ENCODE measurements at places on chromosomes 1 and 21. TPM values are rescaled to one million over a fixed set of nuclear protein-coding genes. Genes with fewer than 3 reads are reported as not detected.
A peak's percentile ranks its signal among the peaks of the same experiment; 100 is the strongest.

Gene PTGS2
- 7.6 TPM for total RNA-seq

DNA sequence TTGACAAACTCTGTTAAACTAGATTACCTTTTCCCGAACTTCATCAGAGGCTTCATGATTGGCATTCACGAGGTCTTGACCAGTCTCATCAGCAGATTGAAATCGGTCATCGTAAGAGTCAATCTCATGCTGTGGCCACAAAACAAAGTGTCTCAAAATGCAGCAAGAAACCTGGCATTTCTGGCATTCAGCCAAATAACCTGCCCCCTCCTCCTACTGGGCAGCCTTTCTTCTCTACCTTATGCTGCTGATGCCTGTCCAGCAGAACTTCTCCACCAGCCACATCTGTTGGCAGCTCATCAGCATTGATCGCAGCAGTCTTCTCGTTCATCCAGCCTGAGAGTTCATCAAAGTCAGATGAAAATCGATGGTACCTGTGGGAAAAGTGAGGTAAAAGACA lies 12.2 kb downstream of the SPTA1 start:
- DNase-seq = no peak

Gene BTBD19
- total RNA-seq = 3.8 TPM

- peak; percentile 90 for DNase-seq
These were observed at the start of gene GPATCH3 for GRCh38 chr1:26900001-26900814. Gene GPATCH3 (minus strand): TSS chr1:26900467. CDS start chr1:26900442, 25 bp downstream.

Gene TOMM40L
- 8.2 TPM for total RNA-seq

DNA sequence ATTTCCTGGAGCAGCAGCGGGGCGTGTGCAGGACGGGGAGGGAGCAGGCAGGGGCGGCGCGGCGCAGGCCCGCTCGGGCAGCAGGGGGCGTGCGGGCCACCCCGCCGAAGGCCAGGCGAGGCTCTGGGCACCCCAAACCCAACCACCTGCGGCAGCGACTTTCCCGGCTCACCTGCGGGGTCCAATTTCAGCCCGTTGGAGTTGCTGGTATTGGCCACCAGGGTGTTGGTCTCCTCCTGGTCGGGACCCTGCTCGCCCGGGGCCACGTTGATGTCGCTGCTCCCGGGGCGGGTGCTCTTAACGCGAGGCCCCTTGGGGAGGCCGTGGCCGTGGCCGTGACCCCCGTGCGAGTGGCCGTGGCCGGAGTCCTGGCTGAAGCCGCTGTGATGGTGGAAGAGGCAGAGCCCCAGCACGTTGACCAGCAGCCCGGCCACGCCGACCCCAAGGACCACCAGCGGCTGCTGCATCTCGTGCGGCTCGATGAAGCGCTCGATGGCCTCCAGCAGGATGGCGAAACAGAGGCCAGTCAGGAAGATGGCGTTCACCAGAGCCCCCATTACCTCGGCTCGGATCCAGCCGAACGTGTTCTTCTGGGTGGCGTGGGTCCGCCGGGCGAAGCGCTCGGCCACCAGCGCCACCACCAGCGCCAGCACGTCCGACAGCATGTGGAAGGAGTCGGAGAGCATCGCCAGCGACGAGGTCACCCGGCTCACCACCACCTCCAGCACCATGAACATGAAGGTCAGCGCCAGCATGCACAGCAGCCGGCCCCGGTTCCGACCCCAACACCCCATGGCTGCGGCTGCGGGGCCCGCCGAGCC lies 932 bp downstream of the SLC30A1 start:
- peak; percentile 46 for DNase-seq

DNA sequence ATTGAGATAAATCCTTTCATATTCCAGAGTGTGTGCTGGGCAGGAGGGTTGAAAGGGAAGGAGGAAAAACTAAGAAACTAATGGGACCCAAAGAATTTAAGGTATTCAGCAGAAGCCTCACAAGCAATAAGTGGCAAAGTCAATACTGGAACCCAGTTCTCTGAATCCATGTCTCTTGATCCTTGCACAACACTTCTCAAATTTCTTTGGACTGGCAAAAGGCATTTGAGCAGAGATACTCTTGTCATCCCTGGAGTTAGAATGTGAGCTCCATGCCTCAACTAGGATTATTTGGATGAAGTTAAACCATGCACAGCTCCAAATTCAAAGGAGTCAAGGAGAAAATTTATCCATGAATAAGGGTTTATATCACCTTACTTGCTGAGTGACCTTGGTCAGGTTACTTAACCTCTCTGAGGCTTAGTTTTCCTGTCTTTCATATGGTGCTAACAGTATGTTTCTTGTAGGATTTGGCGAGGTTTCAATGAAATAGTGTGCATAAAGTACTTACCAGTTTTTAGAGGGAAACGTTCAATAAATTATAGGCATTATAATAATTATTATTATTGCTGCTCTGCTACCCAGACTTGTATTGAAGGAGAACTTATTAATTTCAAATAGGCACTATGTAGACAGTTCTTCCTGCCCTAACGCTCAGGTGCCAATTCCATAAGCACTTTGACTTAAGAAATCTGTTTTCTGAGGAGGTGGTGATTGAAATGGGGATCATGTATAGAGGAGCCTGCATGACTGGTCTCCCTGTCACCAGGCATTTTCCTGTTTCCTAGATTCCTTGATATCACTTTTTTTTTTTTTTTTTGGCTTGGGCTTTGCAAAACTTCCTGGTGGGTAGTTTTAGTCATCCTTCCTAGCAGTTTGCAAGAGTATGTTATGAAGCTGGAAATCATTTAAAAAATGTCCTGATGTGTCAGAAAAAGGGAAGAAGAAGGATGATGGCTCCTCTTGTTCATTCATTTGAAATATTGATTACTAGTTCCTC lies 125.0 kb upstream of the JUN start:
- DNase-seq = no peak

Gene FASLG
- total RNA-seq = 0.44 TPM

GRCh38 chr1:23673086-23673813 lies 18.4 kb upstream of the RPL11 start:
- no peak for DNase-seq

DNA sequence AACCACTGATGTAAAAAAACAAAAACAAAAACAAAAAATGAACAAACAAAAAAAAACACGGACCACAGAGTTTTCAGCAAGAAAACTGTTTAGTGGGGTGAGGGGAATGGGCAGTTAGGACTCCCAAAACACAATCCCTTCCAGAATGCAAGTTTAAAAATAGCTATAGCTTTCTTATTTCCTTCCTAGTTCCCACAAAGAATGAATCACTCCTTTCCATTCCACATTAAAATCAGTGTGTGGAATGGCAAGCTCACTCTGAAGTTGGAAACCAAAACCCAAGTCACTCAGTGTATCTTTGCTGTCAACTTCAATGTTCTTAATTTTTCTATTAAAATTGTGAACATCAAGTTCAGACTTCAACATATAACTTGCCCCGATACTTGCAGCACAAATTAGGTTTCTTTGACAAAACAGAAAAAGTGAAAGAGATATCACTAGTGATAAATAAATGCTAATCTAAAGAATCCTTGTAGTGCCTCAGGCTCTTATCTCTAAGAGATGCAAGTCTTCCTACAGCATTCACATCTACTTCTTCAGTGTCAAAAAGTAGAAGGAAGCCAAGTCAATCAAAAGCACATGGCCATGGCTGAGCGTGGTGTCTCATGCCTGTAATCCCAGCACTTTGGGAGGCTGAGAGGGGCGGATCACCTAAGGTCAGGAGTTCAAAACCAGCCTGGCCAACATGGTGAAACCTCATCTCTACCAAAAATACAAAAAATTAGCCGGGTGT lies 45.5 kb downstream of the TOR3A start:
- DNase-seq = no peak

- DNase-seq = no peak
These were observed 1.1 kb upstream of the IGSF9 start for GRCh38 chr1:159946242-159947187.

Gene GJA9
- not detected for total RNA-seq

DNA sequence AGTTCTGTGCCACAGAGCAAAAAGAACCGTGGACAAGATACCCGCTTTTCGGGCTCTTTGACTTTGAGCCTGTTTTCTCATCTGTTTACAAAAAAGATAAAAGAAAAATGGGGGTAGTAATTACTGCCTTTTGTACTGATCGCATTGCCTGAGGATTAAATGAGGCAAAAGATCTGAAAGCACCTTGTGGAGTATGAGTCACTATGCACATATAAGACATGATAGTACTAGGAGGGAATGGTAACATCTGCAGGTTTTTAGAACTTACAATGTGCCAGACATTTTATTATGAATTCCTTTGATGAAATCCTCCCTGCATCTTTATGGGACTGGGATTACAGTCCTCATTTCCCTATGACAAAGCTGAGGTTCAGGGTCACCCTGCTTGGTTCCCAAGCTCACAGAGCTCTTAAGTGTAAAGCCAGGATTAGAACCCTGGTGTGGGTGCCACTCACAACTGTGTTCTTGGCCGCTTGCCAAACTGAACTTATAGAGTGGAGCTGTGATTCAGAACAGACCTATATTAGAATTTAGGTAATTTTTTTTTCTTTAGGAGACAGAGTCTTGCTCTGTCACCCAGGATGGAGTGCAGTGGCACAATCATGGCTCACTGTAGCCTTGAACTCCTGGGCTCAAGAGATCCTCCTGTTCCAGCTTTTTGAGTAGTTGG lies 1.8 kb downstream of the DISC1 start:
- DNase-seq = no peak

GRCh38 chr1:186849271-186849671 lies 20.5 kb downstream of the PLA2G4A start:
- no peak for DNase-seq

DNA sequence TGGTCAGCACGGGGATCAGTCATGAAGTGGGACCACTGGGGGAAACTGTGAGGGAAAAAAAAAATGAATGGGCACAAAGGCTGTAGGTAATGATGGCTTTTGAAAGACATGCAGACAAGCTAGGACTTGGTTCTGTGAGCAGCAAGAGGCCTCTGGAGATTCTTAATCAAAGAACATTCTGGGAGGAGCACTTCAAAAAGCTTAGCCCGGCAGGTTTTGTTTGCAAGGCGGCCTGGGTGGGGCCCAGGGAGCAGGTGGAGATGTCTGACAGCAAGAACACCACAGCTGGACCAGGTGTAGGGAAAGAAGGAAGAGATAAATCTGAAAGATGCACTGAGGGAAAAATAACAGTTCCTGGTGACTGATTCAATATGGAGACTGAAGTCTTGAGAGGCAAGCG lies 6.0 kb downstream of the TEX35 start:
- no peak for DNase-seq

- DNase-seq = no peak
These were observed 25.2 kb downstream of the RWDD3 start for GRCh38 chr1:95259245-95259644.

Gene HES3
- total RNA-seq = not detected

DNA sequence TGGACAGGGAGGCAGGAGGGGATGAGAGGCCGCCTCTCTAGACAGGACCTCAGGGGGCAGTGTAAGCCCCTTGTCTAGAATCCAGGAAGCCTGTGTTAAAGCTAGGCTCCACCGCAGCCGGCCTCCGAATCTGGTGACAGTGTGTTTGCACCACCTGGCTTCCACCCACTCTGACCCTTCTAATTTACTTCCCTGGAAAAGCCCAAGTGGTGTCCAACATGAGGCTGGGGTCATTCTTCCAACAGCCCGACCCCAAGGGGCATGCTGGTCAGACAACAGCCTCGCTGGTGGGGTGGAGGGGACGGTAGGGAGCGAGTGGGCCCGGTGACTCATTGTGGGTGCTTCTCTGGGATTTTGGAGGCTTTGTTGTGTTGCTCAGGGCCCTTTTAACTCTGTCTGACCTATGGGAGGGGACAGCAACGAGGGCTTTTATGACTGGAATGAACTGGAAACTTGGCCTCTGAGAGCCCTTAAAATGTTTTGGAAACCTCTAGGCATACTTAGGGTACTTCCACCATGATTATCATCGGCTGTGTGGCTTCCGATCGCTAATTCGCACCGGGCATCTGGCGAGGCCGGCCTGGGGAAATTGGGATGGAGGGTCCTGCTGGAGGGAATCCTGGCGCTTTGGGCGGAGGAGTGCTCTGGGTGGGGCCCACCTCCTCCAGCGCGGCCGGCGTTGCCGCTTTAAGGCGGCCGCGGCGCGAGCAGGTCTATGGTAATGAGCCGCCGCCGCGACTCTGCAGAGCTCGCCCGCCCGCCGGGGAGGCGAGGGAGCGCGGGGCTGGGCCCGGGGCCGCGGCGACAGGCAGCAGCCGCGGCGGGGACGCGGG lies at the start of gene CELSR2:
Gene CELSR2 (plus strand): TSS at position 743 of the 833 bp plus-strand sequence. CDS start 541 bp downstream, outside the sequence.
- no peak for DNase-seq

Gene SDHB
- total RNA-seq = 80.6 TPM

DNA sequence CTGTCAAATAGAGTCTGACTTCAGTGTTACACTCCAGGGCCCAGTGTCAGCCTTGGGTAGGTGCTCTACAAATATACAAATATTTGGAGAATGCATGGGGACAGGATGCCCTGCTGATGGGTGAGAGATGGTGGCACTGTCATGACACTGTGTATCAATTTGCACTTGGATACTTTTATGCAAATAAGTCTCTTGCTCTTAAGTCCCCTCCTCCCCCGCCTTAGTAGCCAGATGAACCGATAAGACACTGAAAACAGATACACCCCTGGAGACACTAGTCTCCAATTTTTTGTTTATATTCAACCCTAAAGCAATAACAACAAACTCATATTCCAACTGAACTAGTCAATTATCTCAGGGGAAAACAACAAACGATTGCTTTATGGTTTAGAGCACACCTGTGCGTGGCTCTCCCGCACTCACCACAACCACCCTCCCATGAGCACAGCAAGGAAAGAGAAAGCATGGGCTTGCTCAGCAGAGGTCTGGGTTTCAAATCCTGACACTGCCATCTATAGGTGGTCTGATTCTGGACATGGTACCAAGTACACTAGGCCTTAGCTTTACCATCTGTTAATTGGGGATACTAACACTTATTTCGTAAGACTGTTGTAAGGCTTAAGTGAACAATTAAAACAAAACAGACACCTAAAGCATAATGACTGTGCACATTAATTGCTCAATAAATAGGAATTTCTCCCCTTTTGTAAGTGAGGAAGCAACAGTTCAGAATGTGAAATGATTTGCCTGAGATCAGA lies 50.3 kb downstream of the HIVEP3 start:
- no peak for DNase-seq

- no peak for DNase-seq
These were observed 53.1 kb upstream of the ATF3 start for GRCh38 chr1:212555426-212555825.

Gene CD101
- total RNA-seq = 3.9 TPM

Gene LRRN2
- total RNA-seq = 2.5 TPM

GRCh38 chr1:30877205-30877912 lies 31.2 kb downstream of the SDC3 start:
- DNase-seq = no peak

DNA sequence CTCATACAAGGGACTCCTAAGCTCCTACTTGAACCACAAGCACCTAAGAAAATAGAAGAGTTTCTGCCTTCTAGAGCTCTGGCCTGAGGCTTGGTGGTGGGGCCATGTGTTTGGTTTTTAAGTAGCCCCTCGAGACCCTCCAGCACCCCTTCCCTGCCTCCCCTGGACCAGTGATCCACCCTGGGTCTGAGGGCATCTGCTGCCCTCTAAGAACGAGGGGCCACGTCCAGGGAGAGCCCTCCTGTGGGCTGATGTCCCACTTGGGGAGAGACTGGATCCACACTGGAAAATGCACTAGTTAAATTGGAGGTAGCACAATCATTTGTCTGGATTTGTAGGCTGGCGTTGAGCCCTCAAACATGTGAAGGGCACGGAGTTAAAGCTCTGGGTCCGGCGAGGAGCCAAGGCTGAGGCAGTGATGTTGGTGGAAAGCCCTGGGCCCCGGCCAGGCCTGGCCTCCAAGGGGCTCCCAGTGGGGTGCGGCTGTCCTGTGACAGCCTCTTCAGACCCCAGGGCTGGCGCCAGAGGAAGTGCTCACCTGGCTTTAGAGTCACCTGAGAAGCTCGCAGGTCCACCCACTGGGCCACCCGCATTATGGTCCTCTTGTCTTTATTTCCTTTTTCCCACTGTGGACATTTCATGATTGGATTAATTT lies 65.2 kb downstream of the SLC37A1 start:
- DNase-seq = no peak

Data from breast epithelium (tissue), 4 donors.